ENCODE measurements at places on chromosomes 3 and 15. TPM values are rescaled to one million over a fixed set of nuclear protein-coding genes. Genes with fewer than 3 reads are reported as not detected.

- no peaks in the 10 kb centered on the region for H3K36me3 ChIP-seq
- H3K27ac ChIP-seq = no peak overlapping the region
- DNase-seq = peak; percentile 33
- peaks cover 18% of the 10 kb centered on the region for H3K4me1 ChIP-seq
These were observed 11.4 kb downstream of the NEK10 start for GRCh38 chr3:27357665-27358258.

- no peaks in the 10 kb centered on the region for H3K36me3 ChIP-seq
- no peaks in the 10 kb centered on the region for H3K4me1 ChIP-seq
- H3K27me3 ChIP-seq = no peaks in the 10 kb centered on the region
- H3K4me3 ChIP-seq = no peak overlapping the region
These were observed 32.1 kb downstream of the TFDP2 start for GRCh38 chr3:142117056-142117851.

DNA sequence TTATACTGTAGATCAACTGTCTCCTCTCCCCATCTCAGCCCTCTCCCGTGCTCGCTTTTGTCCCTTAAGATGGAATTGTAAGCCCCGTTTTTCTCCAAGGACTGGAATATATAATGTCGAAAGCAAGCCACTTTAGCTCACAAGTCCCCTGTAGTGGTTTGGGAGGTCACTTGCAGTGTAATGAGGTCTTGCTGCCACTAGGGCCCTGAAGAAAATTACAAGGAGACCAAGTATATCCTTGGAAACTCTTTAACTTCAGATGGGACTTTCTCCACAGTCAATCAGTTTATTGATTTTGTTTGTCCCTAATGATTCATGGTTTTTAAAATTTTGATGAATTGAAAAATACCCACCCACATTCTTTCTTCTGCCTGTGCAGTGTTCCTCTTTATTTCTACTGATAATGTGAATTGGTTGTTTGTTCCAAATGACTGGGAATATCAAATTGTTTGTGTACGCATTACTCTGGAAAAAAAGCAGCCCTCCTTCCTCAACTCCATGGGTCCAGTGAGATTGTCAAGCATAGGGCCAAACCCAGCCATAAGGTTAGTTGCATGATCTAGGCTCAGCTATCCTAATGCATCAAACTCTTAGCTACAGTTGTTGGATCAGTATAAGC lies 294.8 kb downstream of the MCTP2 start:
- no peaks in the 10 kb centered on the region for H3K27me3 ChIP-seq
- no peaks in the 10 kb centered on the region for H3K4me1 ChIP-seq
- no peaks in the 10 kb centered on the region for H3K36me3 ChIP-seq
- H3K27ac ChIP-seq = no peak overlapping the region
- no peak for DNase-seq

DNA sequence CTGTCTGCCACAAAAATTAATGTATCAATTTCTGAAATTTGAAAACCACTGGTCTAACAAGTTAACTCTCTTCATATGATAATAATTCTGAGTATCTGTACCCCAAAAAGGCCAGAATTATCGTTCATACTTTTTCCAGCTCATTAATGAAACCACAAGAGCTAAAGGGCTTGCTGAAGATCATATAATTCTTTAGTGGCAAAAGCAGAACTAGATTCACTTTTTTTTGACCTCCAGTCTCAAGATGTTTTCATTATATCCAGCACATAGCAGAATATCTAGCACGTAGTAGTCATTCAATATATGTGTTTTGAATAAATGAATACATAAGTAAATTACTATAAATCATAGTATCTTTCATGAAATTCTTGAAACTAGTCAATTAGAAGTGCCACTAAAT lies 246.7 kb upstream of the KCNH8 start:
- no peaks in the 10 kb centered on the region for H3K27me3 ChIP-seq
- H3K4me1 ChIP-seq = peaks cover 4% of the 10 kb centered on the region
- H3K36me3 ChIP-seq = no peaks in the 10 kb centered on the region
- H3K27ac ChIP-seq = no peak overlapping the region

GRCh38 chr3:114411190-114411668 lies 117.4 kb downstream of the TIGIT start:
- no peaks in the 10 kb centered on the region for H3K4me1 ChIP-seq
- no peaks in the 10 kb centered on the region for H3K36me3 ChIP-seq
- no peak overlapping the region for H3K27ac ChIP-seq

GRCh38 chr15:64105113-64105704 lies 9.4 kb downstream of the SNX1 start:
- DNase-seq = no peak
- H3K27me3 ChIP-seq = no peaks in the 10 kb centered on the region
- no peak overlapping the region for H3K27ac ChIP-seq
- H3K36me3 ChIP-seq = peaks cover 3% of the 10 kb centered on the region
- peaks cover 25% of the 10 kb centered on the region for H3K4me1 ChIP-seq

DNA sequence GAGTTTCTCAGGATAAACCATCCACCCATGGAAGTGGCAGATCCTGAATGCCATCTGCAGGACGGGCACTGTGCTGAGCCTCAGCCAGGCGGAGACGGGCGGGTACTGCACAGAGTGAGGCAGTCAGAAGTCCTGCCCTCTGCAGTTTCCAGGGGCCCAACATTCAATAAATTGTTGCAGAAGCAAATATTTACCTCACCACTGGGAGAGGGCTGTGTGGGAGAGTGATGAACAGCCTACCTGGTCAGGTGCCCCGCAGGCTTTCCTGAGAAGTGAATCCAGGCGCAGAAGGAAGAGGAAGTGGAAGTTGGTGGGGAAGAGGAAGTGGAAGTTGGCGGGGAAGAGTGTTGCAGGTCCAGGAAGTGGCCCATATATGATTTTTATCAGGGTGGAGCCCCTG lies 100.8 kb downstream of the SLCO3A1 start:
- no peak overlapping the region for H3K27ac ChIP-seq
- H3K4me3 ChIP-seq = no peak overlapping the region

DNA sequence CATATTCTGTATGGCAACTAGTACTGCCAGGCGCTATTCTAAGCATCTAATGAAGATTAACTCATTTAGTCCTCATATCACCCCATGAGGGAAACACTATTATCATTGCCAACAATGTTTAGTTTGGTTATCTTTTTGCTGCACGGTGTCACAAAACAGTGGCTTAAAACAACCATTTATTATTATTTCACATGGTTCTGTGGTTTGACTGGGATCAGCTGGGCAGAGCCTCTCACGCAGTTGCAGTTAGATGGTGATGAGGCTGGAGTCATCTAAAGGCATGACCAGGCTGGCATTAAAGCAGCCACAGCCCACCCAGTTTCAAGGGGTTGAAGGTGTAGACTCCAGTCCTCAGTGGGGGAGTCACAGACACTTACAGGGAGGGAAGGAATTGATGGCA lies 32.8 kb upstream of the RASA2 start:
- H3K4me3 ChIP-seq = no peak overlapping the region
- no peaks in the 10 kb centered on the region for H3K27me3 ChIP-seq
- H3K36me3 ChIP-seq = no peaks in the 10 kb centered on the region
- H3K27ac ChIP-seq = no peak overlapping the region
- no peak for DNase-seq
- peaks cover 21% of the 10 kb centered on the region for H3K4me1 ChIP-seq

C3orf18 gene
- 11.5 TPM for total RNA-seq

CSTA gene
- 0.31 TPM for total RNA-seq

ACOX2 gene
- not detected for total RNA-seq

TMOD3 gene
- total RNA-seq = 52.6 TPM

GRCh38 chr3:56484122-56484521 lies 15.9 kb upstream of the ERC2 start:
- H3K27ac ChIP-seq = no peak overlapping the region
- H3K27me3 ChIP-seq = no peaks in the 10 kb centered on the region
- H3K4me1 ChIP-seq = no peaks in the 10 kb centered on the region
- no peaks in the 10 kb centered on the region for H3K36me3 ChIP-seq

GRCh38 chr15:94206463-94207167 lies 24.7 kb upstream of the MCTP2 start:
- H3K27me3 ChIP-seq = no peaks in the 10 kb centered on the region
- H3K27ac ChIP-seq = no peak overlapping the region
- no peaks in the 10 kb centered on the region for H3K4me1 ChIP-seq
- no peaks in the 10 kb centered on the region for H3K36me3 ChIP-seq
- DNase-seq = no peak
- H3K4me3 ChIP-seq = no peak overlapping the region

- no peaks in the 10 kb centered on the region for H3K4me1 ChIP-seq
- no peak overlapping the region for H3K4me3 ChIP-seq
- DNase-seq = no peak
- no peaks in the 10 kb centered on the region for H3K27me3 ChIP-seq
These were observed 11.5 kb downstream of the ACKR2 start for GRCh38 chr3:42820746-42821051.

SEMA3B gene
- 0.22 TPM for total RNA-seq

DNA sequence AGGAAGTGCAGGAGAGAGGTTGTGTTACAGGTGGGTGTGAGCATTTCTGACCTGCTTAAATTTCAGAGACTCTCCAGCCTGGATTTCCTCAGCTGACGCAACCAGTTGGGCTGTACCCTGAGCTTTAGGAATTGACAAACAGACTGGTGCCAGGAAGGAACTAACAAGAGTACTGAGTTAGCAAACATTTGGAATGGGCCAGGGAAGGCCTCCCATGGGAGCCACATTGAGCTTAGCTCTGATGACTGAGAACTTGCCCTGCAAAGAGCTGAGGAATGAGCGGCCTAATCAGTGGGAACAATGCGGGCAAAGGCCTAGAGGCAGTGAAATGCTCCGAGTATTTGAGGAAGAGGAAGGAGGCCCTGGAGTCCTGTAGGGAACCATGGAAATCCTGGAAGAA lies 254.2 kb downstream of the FEZF2 start:
- no peak overlapping the region for H3K27ac ChIP-seq
- H3K27me3 ChIP-seq = no peaks in the 10 kb centered on the region
- no peaks in the 10 kb centered on the region for H3K36me3 ChIP-seq

- no peak for DNase-seq
- H3K27ac ChIP-seq = no peak overlapping the region
- H3K27me3 ChIP-seq = no peaks in the 10 kb centered on the region
- no peaks in the 10 kb centered on the region for H3K36me3 ChIP-seq
- no peak overlapping the region for H3K4me3 ChIP-seq
These were observed 8.2 kb downstream of the SNX33 start for GRCh38 chr15:75655931-75656330.

DNA sequence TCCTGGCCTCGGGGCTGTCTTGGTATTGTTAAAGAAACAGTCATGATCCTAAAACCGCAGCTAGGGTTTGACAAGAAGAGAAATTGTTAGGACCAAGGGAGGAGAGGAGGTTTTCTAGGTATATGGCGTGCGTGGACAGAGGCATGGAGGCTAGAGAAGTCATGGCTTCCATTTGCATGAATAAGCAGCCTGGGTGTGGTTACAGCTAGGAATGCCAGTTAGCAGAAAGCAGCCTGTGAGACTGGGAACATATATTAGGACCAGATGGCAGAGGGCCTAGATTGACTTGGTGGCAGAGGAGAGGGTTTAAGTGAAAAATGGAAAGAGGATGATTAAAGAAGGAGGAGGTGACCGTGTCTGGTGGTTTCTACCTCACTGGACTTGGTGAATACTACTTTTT lies 573.6 kb upstream of the ARRDC4 start:
- no peak overlapping the region for H3K4me3 ChIP-seq
- DNase-seq = no peak
- H3K4me1 ChIP-seq = no peaks in the 10 kb centered on the region
- no peaks in the 10 kb centered on the region for H3K27me3 ChIP-seq

Data from CD8-positive, alpha-beta memory T cell (primary cell).